Testis (tissue), 5 donors: ENCODE measurements at places on chromosomes 5 and 9. TPM values are rescaled to one million over a fixed set of nuclear protein-coding genes. Genes with fewer than 3 reads are reported as not detected.

DNA sequence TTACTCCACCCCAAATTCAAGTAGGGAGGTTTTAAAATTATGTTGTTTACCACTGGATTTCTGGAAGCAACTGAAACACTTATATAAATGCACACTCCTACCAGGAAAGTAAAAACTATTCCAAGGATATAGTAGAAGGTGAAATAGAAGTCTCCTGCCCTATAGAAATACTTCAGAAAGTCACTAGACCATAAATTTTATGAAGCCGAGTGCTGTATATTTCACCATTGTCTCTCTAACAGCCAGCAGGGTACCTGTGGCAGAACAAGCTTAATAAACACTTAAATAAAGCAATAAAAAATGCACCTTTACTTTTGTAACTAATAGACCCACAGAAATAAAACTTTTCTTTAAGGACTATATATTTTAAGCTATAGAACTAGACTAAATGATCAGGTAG is 631.6 kb downstream of the PDE4D start:
- DNase-seq: no peak

The ZNF169 gene
- total RNA-seq: 17.0 TPM

The PCDHGA2 gene
- 19.4 TPM for total RNA-seq

The GFI1B gene
- total RNA-seq: 9.7 TPM

- no peak for DNase-seq
Observed at GRCh38 chr5:97764700-97765099, 581.7 kb upstream of the RIOK2 start.

- DNase-seq: no peak
Observed at GRCh38 chr9:76177931-76178330, 216.3 kb downstream of the RFK start.

- no peak for DNase-seq
Observed at GRCh38 chr9:37163299-37163698, 42.9 kb downstream of the ZCCHC7 start.

DNA sequence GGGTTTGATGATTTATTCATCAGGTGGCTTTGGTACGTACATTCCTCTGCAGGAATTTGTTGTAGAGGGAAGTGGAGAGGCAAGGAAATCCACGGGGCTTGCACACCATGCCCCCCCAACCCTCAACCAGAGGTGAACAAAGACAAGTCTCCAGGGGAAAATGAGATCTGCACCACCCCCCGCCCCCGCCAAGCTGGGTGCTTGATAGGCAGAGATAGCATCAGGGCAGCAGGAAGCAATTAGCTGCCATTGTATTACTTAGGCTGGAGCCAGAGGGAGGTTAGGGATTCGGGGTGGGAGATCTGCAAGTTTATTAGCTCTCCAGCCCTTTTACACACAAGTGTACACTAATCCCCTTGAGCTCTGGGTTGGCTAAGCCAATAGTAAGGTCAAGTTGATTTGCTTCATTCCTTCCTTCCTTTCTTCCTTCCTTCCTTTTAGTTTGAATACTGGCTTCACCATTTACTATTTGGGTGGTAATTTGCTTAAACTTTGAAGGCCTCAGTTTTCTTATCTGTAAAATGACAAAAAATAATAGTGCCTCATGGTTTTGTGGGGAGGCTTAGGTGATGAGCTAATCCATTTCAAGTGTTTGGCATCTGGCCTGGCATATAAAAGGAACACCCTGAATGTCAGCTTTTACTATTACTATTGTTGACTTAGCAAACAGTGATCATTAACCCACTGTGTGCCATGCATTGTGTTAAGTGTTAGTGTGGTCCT is 34.1 kb downstream of the SPRY4 start:
- DNase-seq: no peak

GRCh38 chr5:8340739-8341344 is 471.9 kb downstream of the MTRR start:
- no peak for DNase-seq

The TRIM32 gene
- total RNA-seq: 15.2 TPM

GRCh38 chr9:130711469-130711868 is 17.9 kb downstream of the EXOSC2 start:
- DNase-seq: no peak

DNA sequence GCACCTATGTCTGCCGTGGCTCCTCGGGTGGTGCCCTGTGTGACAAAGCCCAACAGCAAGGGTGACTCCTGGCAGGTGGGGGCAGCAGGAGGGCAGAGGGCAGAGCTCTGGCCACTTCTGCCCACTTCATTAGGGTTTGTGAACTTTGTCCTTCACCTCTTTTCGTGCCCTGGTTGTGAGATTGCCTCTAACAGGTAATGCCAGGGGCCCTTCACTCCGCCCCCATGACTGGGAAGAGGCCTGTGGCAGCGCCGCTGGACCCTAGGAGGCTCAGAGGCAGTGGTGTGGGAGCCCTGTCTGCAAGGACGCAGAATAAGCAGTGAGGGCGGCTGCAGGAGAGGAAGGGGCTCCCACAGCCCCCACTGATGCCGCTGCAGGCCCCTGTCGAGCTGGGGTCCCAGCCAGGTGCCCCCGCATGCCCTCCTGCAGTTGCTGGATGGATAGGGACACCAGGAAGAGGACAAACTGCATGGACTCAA is 108.7 kb upstream of the LMX1B start:
- DNase-seq: no peak

DNA sequence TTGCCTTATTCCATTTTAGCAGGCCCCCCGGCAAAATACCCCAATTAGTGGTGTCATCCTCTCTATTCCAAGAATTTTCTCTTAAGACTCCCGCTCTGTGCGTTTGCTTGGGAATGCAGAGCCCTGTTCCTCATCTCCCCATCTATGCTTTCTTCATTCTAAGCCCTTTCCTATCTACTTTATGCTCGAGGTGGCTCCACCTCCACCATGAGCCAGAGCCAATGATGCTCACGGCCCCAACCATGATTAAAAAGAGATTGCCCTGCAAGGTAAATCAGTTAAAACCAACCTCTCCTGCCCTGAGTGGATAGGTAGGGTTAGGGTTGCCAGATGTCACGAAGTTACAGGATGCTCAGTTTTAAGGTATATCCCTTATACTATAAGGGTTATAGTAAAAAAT is 677 bp upstream of the TXNDC15 start:
- no peak for DNase-seq

DNA sequence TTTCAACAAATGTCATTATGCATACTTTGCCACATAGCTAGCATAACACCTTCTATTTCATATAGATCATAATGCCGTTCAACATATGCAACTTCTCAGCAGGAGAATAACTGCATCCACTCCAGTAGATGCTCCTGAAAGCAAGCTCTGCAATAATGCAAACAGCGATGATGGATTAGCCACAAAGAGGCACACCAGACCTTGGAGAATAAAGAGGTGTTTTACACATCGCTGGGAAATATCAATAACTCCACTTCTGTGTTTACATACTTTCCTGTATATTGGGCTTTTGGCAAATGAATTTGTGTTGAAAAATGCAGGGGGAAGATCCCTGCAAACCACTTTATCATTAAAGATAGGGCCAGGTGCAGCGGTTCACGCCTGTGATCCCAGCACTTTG is 271.5 kb upstream of the PANK3 start:
- no peak for DNase-seq

The C9orf43 gene
- total RNA-seq: 41.7 TPM

GRCh38 chr5:93793159-93793781 is 51.9 kb upstream of the POU5F2 start:
- no peak for DNase-seq

The GPR151 gene
- total RNA-seq: not detected

GRCh38 chr9:87829756-87830155 is 52.9 kb upstream of the SPATA31E1 start:
- no peak for DNase-seq

- DNase-seq: no peak
Observed at GRCh38 chr5:43981556-43981955, 378.6 kb downstream of the NNT start.

The TMEM161B gene
- 20.2 TPM for total RNA-seq

GRCh38 chr5:141319202-141319601 is 1.4 kb downstream of the TAF7 start:
- DNase-seq: no peak

The BAAT gene
- 0.31 TPM for total RNA-seq

GRCh38 chr9:34010979-34011378 is 37.7 kb downstream of the UBAP2 start:
- no peak for DNase-seq

The PRDM9 gene
- 10.2 TPM for total RNA-seq

DNA sequence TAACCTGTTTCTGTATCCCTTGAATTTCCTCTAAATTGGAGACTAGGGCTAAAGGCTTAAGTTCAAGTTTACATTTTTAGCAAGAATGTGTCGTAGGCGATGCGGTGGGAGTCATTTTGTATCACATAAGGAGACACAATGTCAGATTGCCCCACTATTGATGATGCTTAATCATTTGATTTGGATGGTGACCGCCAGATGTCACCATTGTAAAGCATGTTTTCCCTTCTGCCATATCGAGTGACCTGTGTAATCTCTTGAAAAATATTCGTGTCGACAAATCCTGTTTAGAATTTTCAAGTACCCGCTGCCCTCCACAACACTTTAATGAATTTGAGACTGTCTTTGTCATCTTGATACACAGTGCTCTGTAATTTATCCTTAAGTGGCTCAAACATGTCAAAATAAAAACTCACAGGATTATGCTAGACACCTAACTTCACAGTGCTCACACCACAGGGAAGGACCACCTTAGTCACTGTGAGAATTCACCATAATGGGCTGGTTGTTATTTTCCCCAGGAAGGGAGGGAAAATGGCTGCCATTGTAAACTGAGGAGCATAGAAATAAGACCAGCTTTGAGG is 34.5 kb upstream of the SLC46A2 start:
- DNase-seq: peak; percentile 35

DNA sequence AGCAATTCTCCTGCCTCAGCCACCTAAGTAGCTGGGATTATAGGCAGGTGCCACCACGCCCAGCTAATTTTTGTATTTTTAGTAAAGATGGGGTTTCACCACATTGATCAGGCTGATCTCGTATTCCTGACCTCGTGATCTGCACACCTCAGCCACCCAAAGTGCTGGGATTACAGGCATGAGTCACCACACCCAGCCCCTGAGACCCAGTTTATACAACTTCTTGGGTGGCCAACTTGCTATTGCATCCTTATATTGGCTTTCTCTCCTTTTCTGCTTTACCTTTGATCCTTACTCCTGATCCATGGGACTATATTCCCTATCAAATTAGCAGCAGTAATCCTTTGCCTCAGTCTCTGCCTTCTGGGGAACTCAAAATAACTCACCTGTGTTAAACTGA is 659.1 kb downstream of the PRELID2 start:
- DNase-seq: no peak
